Stimulated activated CD4-positive, alpha-beta T cell treated with anti-CD3 and anti-CD28 coated beads, Interleukin-4, amount 100 ng/mL, for 24 hours (primary cell): ENCODE measurements at places on chromosomes 5 and 9.

DNA sequence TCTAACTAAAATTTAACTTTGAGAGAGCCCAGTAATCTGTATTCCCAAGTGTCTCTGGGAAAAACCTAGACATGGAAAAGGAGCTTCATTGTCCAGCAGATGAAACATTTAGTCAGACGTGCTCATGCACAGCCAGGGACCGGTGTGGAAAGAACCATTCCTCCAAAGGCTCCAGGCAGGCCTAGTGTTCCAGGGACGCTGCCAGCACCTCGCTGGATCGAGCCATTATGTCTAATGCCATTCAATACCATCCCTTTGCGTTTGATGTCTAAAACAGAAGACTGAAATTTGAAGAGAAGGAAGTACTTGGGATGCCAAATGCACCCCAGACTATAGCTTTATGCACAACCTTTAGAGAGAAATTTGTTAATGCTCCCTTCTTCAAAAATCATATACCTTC lies 1.4 kb upstream of the CHSY3 start:
- no peak for DNase-seq

- DNase-seq = no peak
Measured at GRCh38 chr9:94867281-94867841, 140.9 kb downstream of the AOPEP start.

DNA sequence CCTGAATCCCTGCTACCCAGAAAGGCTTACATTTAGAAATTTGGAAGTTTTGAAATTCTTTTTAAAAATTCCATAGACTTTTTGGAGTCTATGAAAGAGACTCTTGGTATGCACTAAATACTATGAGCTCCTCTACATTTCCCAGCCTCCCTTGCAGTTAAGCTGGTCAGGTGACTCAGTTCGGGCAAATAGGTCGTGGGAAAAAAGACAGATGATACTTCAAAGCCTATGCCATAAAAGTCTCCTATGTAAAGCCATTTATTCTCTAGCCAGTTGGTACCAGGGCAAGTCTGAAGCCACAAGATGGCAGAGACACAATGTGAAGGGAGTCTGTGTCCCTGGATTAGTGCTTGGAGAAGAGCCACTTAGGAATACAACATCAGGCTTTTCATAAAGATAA lies 101.8 kb downstream of the BOD1 start:
- no peak for DNase-seq

DNA sequence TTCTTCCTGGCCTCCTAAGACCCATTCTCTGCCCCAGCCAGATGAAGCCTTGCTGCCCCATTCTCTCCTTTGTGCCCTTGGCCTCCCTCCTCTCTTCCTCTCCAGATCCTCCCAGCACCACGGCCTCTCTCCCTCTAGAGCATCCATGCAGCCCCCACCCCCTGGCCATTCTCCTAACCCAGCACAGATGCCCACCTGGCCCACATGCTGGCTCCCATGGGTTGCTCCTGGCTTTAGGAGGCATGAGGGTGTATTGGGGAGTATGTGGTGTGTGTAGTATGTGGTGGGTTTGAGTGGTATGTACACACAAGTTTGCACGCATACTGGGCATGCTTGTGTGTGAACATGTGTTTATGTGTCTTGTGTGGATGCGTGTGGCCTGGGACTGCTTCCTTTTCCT lies 47.1 kb downstream of the FOXI1 start:
- no peak for DNase-seq

DNA sequence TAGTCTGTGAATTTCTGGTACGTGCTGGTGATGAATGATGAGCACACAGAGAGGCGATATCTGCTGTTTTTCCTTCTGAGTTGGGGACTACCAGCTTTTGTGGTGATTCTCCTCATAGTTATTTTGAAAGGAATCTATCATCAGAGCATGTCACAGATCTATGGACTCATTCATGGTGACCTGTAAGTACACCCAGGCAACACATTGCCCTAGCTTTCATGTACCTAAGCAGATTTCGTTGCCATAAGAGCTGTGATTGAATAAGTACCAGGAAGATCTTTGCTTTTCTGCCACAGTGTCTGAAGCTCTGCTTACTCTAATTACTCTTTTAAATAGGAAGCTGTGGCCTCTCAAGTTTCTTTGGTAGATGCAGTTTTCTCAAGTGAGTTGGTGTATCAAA lies 397.8 kb downstream of the ARRDC3 start:
- no peak for DNase-seq

DNA sequence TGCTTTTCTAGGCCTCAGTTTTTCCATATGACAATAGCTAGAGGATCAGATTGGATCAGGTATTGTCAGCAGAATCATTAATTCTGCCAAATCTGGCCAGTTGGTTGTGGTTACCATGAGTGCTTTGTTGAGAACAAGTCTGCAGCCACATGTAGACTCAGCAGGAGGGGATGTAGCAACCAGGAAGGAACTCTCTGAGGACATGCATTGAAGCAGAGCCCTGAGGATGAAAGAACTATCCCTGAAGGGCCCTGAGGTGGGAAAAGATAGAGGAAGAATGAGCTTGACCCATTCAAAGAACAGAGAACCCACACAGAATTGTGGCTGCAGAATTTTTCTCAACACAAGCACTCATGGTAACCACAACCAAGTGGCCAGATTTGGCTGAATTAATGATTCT lies 60.1 kb upstream of the AFAP1L1 start:
- no peak for DNase-seq

DNA sequence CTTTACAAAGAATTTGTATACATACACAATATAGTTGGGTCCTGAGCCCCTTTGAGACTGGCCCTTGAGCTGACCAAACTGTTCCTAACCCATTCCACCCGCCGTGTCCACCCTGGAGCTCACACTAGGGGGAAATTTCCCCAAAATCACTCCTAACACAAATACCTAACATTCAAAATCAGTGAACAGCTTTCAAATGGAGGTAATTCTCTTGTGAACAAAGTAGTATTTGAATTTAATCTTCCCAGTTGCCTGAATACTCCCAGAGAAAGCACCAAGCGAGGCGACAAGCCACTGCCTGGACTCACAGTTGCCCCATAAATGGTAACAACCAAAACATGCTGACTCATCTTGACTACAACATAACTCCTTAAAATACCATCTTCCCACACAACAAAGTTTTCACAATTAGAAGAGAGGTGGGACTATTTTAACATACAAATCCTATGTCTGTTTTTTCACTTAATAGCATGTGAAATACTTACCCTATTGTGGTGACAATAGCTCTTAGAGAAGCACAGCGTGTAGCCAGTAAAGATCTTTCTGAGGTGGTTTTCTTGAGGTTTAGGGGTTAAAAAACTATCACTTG lies 31.7 kb upstream of the SCAMP1 start:
- DNase-seq = no peak

GRCh38 chr9:75299324-75299723 lies 211.0 kb downstream of the OSTF1 start:
- no peak for DNase-seq

DNA sequence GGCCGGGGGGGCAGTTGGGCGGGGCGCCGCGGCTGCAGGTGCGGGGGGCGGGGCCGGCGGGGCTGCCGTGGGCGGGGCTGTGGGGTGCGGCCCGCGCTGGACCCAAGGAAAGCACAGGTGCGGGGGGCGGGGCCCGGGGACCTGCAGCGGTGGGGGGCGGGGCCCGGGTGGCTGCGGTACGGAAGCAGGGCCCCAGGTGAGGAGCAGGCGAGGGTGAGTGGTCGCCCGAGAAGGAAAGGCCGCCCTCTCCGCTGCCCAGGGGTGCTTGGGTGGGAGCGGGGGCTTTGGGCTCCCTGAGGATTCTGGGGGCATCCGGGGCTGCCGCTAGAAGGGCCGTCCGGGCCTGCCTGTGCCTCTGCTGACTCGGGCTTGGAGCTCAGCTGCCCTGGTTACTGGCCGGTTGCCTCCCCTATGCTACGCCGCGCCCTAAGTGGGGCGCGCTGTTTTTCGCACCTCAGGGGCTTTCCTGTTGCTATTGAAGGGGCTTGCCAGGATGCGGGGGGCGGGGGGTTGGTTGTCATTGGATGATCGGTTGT lies 767 bp downstream of the RALGPS1 start:
- no peak for DNase-seq
